ENCODE measurements at places on chromosomes 11 and 22.

GRCh38 chr11:74276581-74276980 is 34.9 kb downstream of the P4HA3 start:
- DNase-seq, result no peak

DNA sequence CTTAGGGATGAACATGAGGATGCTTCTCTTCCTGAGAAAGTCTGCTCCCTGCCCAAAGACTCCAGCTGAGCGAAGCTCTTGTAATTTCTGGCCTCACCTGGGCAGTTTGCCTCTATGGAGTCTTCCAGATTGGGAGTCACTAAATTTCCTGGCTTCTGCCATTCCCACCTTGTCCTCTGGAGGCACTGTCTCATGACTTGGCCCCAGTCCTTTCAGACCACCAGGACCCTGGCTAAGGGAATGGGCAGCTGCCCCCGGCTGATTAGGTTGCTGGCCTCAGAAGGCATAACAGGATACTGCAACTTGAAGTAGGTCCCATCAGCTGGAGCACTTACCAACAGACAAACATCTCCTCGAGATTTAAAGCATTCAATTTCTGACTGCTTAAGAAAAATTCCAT is 128.1 kb upstream of the SPON1 start:
- no peak for DNase-seq

DNA sequence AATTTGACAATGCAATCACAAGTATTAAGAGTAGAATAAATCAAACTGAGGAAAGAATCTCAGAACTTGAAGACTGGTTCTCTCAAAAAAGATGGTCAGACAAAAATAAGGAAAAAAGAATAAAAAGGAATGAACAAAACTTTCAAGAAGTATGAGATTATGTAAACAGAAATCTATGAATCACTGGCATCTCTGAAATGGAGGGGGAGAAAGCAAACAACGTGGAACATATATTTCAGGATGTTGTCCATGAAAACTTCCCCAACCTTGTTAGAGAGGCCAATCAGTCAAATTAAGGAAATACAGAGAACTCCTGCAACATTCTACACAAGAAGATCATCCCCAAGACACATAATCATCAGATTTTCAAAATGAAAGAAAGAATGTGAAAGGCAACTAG is 235.7 kb downstream of the SBF2 start:
- DNase-seq, result no peak

DNA sequence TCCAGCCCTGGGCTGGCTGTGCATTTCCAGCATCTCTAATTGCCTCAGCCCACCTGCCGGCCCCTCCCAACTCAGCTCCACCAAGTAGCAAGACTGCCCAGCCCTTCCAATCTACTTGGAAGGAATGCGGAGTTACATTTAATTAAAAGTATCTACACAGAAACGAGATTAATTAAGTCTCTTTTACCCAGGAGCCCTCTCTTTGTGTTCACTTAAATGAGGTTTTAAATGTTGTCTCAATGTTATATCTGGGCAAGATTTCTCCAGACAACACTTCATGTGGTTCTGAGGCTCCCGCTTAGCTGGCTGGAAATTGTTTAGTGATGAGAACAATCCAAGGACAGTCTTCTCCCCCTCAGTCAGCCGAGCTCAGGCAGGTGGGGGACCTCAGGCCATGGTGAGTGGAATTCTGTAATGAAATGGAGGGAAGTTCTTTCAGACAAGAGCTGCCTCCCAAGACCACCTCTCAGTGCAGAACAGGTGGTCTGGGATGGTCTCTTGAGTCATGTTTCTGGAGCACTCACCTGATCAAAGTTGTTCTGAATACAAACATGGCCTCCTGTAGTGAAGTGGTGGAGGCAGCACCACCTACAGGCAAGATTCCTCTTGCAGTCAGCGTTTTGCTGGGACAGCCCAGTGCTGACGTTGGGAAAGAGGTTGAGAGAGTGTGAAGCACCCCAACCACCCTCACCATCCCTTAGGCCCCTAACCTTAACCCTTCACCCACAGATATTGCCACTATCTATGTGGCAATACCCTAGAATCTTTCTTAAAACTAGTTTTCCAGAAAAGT is 371.6 kb downstream of the CADM1 start:
- no peak for DNase-seq

DNA sequence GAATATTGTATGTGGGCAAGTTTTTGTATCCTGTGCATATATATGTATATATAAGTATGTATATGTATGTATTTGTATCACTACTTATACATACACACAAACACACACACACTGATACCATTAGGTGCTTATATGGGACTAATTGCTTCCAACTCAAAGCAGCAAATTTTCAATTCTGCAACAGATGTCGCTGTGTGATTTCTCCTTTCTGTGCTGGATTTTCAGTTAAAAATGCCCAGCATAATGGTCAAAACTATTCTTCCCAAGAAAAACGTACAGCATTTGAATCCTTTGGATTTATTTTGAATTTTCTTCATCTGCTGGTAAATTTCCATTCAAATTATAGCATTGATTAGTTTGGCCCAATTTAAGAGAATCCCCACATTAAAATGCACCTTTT is 4.3 kb downstream of the CADM1 start:
- DNase-seq, result no peak

DNA sequence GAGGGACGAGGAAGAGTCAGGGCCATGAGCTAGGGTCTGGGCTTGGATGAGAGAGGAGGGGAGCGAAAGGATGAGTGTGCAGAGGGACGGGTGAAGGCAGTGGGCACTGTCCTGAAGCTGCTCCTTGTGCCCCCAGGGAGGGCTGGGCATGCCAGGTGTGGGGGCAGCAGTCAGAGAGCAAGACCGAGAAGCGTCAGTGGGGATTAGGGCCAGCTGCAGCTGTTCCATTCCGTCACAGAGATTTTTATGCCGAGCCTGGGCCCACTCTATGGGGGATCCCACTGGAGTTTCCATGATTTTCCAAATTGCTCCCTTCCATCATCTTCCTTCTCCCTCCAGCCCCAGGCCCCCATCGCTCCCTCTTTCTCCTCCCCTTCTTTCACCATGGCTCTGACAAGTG is 93.2 kb downstream of the NECTIN1 start:
- no peak for DNase-seq

DNA sequence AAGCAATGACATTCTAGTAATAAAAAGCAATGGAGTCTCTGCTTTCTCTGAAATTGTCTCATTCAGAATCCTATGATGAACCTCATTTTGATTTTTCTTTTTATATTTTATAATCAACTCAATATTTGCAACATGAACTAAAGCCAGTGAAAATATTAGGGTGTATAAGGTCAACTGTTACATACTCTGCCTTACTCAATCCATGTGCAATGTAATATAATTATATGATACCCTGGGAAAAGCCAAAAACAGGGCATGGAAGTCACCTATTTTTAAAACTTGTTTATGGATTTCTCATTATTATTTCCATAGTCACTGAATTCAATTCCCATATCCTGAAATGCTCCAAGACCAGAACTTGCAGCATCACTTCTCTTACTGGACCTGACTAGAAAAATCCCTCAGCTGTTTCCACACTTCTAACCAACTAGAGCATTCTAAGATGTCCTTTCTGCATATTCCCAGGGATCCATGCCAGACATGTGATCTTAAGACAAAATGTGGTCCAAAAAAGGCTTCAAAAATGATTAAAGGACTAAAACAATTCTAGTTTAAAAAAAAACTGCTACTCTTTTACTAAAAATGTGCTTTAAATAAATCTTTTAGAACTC is 97.3 kb downstream of the GUCY1A2 start:
- no peak for DNase-seq

DNA sequence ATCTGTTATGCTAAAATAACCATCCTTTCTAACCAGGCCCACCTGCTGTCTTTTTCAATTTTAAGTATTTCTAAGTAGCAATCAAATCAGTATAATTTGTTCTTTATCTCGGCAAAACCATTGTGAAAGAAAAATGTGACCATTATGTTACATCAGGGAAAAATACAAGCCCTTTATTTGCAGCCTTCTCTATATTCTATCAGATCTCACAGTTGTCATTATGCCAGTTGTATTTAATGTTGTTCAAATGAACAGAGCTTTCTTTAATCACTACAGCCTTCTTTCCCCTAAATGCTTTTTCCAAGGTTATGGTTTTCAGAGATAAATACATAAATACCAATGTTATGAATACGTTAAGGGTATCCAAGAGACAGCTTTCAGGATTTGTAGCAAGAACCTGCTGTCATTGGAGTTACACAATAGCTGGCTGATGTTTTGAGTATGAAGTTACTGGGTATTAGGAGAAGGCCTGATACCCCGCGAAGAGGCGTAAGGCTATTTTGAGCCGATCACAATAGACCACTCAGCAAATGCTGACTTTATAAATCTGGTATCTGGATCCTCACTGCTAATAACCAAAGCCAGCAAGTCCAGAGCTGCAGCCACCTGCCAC is 406.3 kb downstream of the CADM1 start:
- DNase-seq, result no peak

DNA sequence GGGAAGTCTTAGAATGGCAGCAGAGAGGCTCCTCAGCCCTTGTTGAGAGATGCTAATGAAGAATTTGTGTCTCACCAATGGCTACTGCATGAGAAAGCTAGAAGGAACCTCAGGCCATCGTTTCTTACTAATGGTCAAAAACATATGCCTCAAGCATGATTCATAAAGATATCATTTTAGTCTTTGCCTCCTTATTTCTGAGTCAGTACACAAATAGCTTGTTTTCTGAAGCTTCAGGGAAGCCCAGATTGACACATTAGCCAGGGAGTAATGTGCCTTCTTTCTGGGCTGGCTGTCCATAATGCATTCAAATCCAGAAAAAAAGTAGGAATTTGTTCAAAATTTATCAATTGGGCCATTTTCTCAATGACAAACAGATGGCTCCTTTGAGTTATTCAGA is 169.4 kb upstream of the ZBED5 start:
- no peak for DNase-seq

GRCh38 chr11:87719326-87720073 is 455.7 kb downstream of the RAB38 start:
- DNase-seq, result no peak

DNA sequence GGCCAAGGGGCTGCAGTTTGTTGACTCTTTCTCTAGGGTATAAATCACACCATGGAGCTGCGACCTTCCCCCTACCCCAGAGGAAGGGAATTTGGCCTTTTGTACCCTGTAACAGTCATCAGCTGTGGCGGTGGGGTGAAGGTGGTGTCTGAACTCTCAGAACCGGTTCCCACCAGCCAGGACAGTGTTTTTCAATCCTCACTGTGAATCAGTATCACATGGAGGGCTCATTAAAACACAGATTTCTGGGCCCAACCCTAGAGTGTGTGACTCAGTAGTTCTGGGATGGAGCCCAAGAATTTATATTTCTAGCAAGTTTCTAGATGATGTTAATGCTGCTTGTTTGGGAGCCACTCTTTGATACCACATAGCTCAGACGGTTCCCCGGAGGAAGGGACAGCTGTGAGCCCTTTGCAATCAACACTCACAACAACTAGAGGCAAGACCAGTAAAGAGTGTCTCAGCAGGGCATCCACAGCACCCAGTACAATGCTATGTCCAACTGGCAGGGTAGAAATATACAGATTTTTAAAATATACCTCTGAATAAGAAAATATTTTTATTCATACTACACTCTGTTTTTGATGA is 43.9 kb upstream of the FAT3 start:
- DNase-seq, result no peak

DNA sequence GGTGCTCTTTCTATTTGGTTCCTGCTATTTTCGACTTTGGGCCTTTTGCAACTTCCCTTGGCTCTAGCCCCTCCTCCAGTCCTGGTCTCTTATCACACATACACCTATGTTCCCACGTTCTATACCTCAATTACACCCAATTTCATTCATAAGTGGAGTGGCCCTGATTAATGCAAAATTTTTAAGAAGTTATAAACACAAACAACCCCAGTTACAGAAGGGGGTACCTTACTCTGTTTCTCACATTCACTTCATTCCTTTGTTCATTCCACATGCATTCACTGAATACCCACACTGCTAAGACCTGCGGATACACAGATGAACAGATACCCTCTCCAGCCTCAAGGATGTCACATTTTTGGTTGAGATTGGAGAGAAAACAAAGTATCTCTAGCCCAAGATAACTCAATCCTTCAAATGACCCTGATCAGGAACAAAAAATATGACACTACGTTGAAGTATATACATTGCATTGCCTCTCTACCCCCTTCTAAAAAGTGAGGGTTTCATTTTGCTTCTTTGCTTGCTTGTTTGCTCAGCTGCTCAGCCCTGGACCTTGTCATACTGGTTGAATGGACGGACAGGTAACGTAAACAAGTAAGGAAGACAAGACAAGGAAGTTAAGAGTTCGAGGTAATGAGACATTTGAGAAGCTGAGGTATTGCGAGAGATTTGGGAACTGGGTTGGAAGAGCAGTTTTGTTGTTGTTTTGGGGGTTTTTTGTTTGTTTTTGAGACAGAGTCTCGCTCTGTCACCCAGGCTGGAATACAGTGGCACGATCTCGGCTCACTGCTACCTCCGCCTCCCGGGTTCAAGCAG is 3.6 kb upstream of the VPS37C start:
- DNase-seq, result peak; percentile 75

GRCh38 chr22:23263651-23264555 is 83.6 kb downstream of the BCR start:
- no peak for DNase-seq

DNA sequence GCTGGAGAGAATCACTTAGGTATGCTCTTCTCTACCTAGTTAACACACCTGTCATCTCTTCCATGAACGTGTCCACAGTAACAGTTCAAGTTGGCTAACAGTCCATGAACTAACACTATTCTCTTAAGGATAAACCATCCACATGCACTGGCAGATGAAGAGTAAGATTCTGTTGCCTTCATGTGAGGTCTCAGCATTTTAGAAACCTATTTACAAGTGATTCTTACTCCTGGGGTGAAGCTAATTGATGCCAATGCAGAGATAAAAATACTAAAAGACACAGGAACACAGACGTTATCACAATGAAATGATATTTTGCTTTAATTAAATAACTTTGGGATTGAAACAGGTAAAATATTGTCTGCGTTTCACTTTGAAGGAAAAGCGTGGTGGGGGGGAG is 1.3 kb downstream of the LRRC4C start:
- DNase-seq, result no peak

DNA sequence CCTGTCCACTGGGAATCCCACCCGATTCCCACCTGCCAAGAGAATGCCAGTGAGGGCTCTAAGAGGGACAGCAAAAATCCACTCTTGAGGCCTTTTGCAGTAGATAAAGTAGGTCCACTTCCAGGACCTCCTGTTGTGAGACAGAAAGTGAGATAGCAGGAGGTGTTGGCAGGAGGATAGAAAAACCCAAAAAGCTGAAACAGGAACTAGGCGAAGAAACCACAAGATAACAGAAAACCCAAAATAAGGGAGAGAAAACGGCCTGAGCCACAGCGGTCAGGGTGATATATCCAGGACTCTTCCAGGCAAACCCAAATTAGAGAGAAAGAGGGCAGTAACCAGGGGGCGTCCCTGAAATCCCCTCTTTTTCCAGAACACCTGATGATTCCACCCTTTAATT is 79.7 kb upstream of the LINC01488 start:
- DNase-seq, result no peak

- no peak for DNase-seq
Observed at GRCh38 chr11:67306769-67307544, 3.6 kb downstream of the SSH3 start.

- DNase-seq, result no peak
Observed at GRCh38 chr22:39148026-39148726, 4.3 kb downstream of the CBX7 start.

- no peak for DNase-seq
Observed at GRCh38 chr22:45235101-45235777, 5.5 kb downstream of the KIAA0930 start.

Data from NCI-H510A (cell line).